Neural crest cell (in vitro differentiated cells): ENCODE measurements at places on chromosomes 4 and X. TPM values are rescaled to one million over a fixed set of nuclear protein-coding genes. Genes with fewer than 3 reads are reported as not detected.

GRCh38 chrX:139931646-139932072 is 1.2 kb downstream of the ATP11C start:
- peak; percentile 9 for DNase-seq

- no peak for DNase-seq
Observed at GRCh38 chr4:7147261-7147660, 45.1 kb upstream of the SORCS2 start.

DNA sequence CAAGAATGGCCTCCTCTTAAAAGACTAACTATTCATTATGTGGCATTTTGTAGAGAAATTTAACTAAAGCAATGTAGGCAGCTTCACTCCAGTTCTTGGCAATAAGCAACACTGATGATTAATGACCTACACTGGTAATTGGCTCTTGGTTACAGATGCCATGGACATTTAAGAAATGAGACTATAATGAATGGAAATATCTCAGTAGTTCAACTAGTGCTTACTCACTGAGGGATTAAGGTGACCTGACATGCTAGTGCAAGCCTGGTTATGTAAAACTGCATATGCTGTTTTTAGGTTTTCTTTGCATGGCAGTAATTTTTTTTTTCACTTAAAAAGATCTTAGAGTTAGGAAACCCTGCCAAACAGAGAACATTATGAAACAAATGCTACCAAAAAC is 152.7 kb upstream of the AADAT start:
- DNase-seq = no peak

DOCK11 gene
- total RNA-seq = 13.2 and 14.6 TPM in 2 replicates

GAB1 gene
- total RNA-seq = 27.2 and 29.2 TPM in 2 replicates
